ENCODE measurements at places on chromosomes 7 and 10.

GRCh38 chr10:113130014-113130641 is 180.1 kb downstream of the TCF7L2 start:
- DNase-seq, result no peak

GRCh38 chr10:24574161-24574560 is 149.5 kb downstream of the ARHGAP21 start:
- no peak for DNase-seq

DNA sequence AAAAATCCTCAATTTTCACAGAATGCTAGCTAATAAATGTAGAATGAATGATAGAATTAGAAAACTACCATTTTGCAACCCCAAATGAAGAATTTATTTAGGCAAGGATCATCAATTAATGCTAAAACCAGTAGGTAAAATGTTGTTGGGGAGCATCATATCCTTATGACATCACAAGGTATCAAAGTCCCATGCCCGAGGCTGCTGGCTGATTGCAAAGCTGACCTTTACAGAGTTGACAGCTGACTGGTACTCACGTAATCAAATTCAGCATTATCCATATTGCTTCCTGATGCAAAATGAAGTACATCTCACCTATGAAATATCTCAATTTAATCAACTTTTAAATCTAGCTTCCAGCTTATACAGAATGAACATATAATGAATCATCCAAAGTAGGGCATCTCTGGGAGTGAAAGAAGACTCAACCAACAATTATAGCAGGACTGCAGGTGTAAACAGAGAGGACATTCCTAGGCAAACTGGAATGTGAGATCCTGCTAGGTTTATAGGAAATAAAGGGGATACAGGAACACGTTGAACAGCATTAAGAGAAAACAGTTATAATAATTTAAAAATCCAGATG is 10.2 kb upstream of the BLNK start:
- DNase-seq, result no peak

- DNase-seq, result no peak
Measured at GRCh38 chr10:4137299-4137698, 352.3 kb upstream of the KLF6 start.

- no peak for DNase-seq
Measured at GRCh38 chr10:81136261-81136660, 598.6 kb downstream of the SH2D4B start.

GRCh38 chr10:95450188-95450587 is 111.0 kb downstream of the SORBS1 start:
- no peak for DNase-seq

DNA sequence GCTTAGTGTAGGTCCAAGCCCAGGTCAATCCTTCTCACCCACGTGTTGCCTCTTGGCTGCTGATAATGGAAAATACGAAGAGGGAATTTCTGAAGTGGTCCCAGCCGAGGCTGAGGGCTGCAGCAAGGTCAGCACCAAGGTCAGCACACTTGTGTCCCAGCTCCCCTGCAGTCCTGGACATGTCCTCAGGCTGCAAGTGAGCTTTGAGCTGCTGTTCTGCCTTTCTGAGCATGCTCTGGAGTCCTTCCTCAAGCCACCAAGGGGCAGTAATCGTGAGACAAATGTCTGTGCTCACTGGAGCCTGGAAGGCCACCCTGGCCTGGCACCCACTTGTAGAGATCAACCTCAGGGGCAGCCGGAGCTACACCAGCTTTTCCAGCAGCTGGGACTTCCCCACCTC is 28.3 kb downstream of the DRGX start:
- DNase-seq, result no peak

- DNase-seq, result no peak
Measured at GRCh38 chr10:106740-107139, 28.5 kb upstream of the ZMYND11 start.

- DNase-seq, result no peak
Measured at GRCh38 chr10:77721815-77722214, 84.2 kb upstream of the KCNMA1 start.

DNA sequence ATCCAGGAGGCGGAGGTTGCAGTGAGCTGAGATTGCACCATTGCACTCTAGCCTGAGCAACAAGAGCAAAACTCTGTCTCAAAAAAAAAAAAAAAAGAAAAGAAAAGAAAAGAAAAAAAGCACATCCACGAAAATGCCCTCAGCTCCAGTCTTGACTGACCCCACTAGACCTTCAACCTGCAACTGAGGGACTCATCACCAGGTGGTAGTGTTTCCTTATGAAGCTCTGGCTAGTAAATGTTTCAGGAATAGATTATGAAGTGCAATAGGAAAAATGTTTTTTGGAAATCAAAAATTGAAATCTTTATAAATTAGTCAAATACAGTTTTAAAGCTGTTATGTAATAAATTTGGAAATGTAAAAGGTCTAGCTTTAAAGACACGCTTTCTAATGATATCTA is 22.4 kb downstream of the TLL2 start:
- DNase-seq, result no peak

GRCh38 chr10:42866115-42866995 is 83.8 kb downstream of the BMS1 start:
- DNase-seq, result peak; percentile 5

GRCh38 chr10:130954326-130954905 is 357.1 kb downstream of the TCERG1L start:
- DNase-seq, result no peak

- DNase-seq, result no peak
Measured at GRCh38 chr7:153604-154003, 38.8 kb upstream of the FAM20C start.

GRCh38 chr7:139575338-139575680 is 51.8 kb downstream of the CLEC2L start:
- no peak for DNase-seq

GRCh38 chr10:15804109-15804508 is 56.2 kb downstream of the MINDY3 start:
- DNase-seq, result no peak

DNA sequence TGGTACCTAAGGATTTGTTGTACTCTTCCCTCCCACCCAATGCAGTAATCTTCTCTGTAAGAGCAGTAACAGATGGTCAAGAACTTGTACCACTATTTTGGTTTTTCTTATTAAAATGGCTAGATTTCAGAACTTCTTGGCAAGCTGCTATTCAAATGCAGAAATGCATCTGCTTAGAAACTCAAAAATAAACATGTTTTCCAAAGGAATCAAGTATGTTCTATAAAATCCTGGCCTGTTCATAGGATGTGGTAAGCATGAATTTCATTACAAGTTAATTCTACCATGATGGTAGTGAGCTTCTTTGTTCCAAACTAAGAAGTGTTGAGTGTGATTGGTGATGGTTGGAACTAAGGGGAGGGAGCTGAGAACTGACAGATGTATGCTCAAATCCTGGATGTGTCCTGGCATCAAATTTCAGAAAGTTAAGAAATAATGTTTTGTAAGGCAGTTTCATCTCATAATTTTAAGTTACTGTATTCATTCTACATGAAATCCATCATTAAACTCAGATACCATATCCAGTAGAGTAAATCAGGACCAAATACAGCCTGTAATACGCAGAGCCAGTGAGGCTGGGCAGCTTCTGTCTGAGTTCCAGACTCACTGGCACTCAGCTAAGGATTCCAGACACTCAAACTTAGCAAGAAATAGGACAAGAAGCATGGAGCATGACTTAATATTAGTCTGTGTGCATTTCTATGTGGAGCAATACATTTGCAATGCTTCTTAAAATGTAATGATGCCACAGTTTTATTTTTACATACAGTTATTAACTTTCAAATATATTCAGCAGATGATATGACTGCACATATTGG is 119.6 kb downstream of the TES start:
- no peak for DNase-seq

- DNase-seq, result no peak
Measured at GRCh38 chr7:79334841-79335240, 118.6 kb downstream of the MAGI2 start.

- DNase-seq, result no peak
Measured at GRCh38 chr10:114780577-114781184, 40.9 kb upstream of the FHIP2A start.

DNA sequence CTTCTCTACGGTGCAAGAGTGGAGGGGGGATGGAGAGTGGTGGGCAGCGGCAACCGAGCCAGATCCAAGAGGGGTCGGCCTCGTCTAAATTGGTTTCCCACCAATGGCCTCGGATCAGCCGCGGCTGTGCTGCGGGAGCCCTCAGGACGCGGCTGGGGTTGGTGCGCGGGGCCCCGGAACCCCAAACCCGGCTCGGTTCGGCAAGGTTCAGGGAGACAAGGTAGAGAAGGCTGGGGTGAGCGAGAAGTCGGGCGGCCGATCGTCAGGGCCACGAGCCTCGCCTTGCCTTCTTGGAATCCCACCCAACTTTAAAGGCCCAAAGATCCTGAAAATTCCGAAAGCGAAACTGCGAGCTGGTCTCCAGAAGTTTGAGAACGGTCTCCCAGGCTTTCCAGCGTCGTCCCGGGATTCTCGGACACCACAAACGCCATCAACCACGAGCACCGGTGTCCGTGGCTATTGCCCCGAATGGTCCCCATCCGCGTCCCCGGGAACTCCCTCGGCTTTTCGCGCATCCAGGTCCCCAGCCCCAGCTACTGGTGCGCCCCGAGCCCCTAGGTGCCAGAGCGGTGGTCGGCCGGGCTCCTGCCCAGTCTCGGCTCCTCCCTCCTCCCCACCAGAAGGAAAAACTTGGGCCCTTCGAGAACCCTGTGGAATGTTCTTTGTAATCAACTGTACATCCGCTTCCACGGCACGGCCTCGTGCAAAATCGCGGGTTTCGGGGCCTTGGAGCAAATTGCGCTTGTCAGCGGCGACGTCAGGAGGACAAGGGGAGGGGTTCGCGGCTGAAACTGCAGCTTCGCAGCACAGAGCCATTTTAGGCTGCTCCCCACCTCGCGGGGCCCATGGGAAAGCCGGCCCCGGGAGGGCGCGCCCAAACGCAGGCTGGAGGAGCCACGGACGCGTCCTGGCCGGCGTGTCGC is 3.2 kb downstream of the SFMBT2 start:
- no peak for DNase-seq

GRCh38 chr7:44194069-44194468 is 4.8 kb upstream of the GCK start:
- no peak for DNase-seq

- DNase-seq, result no peak
Measured at GRCh38 chr10:95742962-95743535, 12.9 kb upstream of the ENTPD1 start.

- DNase-seq, result no peak
Measured at GRCh38 chr7:80703272-80703671, 64.8 kb downstream of the CD36 start.

DNA sequence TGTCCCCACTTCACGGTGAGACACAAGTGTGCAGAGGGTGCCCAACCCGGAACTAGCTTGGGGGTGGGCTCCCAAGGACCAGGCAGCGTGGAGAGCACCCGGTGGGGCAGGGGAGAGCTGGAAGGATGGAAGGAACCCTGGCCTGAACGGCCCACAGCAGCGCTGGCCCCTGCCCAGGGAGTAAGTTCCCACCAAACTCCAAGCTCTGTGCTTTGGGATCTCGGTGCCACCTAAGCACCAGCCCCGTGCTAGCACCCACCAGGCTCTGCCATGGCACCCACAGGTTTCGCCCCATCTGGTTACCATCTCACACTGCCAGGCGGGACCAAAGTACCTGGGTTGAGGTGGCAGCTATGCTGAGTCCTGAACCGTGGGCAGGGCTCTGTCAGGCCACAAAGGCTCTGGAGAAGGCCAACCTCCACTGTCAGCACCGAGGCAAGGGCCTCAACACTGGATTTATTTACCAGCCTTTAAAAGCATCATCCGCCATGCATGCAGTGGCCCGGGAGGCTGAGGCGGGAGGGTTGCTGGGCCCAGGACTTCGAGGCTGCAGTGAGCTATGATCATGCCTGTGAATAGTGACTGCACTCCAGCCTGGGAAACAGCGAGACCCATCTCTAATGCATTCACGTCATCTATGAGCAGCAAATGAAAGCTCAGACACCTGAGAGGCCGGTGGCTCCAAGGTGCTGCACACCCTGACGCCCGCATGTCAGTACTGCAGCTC is 16.0 kb downstream of the GPER1 start:
- DNase-seq, result no peak

GRCh38 chr10:77431209-77431611 is 206.4 kb downstream of the KCNMA1 start:
- no peak for DNase-seq

DNA sequence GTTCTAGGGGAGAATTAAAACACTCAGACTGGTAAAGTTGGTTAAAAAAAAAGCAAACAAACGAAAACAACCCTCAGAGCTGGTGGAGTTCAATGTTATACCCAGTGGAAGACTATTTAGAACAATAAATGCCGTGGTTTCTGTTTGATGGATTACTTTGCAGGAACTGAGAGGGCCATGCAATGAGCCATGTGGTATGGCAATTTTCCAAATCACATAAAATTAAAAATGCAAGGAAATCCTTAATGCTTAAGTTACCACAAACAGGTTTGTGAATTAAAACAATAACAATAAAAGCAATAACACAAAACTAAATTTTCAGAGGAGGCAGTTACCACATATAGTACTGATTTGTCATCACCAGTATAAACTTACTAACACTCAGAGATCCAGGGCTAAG is 96.9 kb downstream of the RTKN2 start:
- no peak for DNase-seq

DNA sequence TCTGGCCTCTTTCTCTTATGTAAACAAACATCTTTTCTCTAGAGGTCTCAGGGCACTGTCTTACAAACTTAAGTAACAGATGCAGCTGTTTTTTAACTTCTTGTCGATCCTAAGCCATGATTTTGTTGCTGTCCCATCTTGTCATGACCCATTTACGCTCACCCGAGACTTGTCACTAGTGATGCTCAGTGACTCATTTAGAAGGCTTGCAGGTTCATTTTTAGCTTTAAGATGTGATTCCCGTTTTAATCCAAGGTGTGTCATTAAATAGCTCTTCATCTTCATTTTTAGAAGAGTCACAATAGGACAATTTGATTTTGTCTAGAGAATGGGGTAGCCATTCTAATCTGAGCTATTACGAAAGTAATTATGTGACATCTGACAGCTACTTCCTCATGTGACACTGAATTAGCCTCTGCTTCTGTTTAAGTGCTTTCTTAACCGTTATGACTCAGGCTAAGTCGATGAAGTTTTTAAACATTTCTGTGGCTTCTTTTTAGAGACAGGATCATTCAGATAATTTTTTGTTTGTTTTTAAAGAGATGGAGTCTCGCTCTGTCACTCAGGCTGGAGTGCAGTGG is 42.7 kb downstream of the SPDYE5 start:
- peak; percentile 17 for DNase-seq

- no peak for DNase-seq
Measured at GRCh38 chr10:27660268-27660667, 85.4 kb downstream of the MKX start.

GRCh38 chr10:132151951-132152505 is 34.7 kb upstream of the DPYSL4 start:
- no peak for DNase-seq

- no peak for DNase-seq
Measured at GRCh38 chr7:135180122-135180521, 9.6 kb upstream of the CYREN start.

DNA sequence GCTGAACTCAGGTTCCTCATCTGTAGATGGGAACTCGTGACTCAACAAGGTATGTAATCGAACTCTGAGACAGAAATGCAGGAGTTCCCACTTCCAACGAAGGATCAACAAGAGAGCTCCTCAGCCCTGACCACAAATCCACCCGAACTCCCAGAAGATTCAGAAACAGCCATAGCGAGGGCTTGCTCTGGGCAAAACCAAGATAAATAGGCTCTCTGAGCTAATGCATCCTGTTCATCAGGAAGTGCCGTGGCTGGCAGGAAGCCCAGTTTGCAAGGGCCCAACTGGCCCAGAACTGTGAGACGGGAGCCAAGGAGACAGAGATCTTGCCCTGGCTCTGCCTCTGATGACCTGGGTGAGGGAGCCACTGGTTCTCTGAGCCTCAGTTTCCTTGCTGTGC is 141.7 kb upstream of the PFKP start:
- peak; percentile 42 for DNase-seq

All from GDM1 (cell line).